ENCODE measurements at places on chromosomes 3 and 15.

DNA sequence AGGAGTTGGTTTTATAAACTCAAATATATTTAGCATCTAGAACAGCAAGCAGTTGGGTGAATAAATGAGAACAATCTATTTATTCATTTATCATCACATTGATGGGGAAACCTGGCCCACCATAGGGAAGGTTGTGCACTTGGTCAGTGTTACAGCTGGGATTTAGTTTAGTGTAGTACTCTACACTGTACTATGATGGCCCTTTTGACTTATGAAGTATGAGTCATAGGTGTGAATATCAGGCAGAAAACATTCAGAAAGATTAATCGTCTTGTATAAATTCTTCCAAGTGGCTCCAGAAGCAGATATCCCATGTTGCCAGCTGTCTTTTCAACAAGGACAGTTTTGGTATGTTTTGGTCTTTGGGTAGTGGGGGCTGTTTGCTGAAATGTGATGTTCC, 38.0 kb downstream of the BBS4 start:
- DNase-seq: no peak

DNA sequence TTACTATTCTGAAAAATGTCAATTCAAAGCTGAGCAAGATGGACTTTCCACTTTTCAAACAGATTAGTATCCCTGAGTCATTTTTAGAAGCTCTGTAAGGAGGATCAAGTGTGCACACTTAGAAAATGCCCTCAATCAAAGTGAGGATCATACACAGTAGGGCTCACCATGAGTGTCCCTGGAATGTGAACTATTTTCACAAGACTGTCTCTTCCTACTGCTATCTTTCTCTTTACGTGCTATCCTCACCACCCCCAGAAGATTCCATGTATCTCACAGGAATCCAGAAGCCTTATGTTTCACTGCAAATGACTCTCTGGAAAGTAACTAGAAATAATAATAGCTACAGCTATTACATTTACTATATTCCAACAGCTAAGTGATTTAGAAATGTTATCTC, 349.9 kb upstream of the TGFBR2 start:
- DNase-seq: no peak

DNA sequence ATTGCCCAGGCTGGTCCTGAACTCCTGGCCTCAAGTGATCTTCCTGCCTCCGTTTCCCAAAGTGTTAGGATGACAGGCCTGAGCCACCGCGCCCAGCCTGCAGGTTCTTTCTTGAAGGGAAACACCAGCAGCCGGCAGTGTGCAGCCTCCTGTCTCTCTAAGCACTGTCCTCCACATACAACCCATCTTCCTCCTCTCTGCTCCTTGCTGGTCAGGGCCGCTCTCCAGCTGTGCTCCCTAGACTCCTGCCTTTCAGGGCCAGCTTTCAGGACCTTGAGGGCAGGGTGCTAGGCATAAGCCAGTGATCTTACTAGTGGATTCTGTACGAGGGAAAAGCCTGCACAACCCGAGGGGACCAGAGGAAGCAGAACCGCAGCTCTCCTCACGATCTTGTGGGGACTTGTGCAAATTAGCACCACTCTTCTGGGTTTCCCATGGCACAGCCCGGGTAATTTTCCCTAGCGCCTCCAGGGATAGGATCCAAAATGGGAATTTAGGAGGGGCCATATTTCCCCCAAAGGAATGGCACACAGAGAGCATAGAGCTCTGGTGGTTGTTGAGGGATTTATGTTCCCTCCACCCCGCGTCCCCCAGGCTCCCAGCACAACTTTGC, 18.2 kb upstream of the CORO2B start:
- DNase-seq: no peak

DNA sequence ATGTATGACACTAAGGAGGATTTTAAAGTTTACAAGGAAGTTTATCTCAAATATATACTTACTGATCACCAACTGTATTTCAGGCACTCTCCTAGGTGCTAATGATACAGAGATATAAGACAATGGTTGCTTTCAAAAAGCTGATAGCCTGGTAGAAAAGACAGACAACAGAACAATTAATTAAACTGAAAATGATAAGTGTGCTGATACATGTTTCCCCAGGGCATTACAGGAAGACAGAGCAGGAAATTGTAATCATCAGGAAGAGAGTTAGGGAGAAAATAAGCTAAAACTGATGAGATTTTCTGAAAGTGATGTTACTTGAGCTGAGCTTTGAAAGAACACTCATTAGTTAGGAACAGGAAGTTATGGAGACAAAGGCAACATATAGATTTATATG, 229.7 kb downstream of the RSRC1 start:
- no peak for DNase-seq

DNA sequence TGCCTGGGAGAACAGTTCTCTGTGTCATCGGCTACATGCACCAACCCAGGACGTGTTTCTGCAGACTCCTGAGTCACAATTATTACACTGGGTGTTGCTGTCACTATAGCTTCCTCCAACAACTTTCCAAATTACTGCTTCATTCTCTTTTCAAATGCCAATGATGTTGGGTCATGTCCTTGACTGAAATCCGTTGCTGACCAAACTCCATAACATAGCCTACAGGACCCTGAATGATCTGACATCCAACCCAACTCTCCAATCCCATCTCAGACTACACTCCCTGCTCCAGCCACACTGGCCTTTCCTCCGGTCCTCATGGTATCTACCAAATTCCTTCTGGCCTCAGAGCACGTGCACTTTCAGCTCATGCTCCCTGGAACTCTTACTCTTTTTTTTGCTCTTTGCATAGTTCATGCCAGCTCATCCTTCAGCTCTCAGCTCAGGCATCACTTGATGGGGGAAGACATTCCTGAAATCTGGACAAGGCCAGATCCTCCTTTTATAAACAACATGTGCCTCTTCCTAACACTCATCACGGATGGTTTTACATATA, 108.8 kb upstream of the PTPRG start:
- DNase-seq: no peak

DNA sequence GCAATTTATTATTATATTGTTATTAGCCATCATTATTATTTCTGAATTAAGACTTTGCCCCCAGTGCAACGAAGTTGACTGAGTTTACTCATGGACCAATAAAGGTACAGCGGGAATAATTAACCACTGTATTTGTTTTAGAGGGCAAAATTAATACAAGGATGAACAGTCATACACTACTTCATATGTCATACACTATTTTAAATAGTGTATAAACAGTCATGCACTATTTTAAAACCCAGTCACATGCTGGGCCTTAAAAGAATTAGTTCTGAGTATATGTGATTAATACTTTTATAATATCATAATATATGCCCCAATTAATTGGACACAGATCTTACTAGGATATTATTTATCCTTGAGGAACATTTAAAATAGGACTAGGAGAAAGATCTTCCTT, 125.3 kb upstream of the NANOGP8 start:
- DNase-seq: no peak

Measured in activated CD8-positive, alpha-beta memory T cell treated with anti-CD3 and anti-CD28 coated beads for 1 hour (primary cell).